Stimulated activated CD4-positive, alpha-beta T cell treated with anti-CD3 and anti-CD28 coated beads, Interleukin-15, amount 100 ng/mL, for 1 hour (primary cell): ENCODE measurements at places on chromosomes 16 and 17.

DNA sequence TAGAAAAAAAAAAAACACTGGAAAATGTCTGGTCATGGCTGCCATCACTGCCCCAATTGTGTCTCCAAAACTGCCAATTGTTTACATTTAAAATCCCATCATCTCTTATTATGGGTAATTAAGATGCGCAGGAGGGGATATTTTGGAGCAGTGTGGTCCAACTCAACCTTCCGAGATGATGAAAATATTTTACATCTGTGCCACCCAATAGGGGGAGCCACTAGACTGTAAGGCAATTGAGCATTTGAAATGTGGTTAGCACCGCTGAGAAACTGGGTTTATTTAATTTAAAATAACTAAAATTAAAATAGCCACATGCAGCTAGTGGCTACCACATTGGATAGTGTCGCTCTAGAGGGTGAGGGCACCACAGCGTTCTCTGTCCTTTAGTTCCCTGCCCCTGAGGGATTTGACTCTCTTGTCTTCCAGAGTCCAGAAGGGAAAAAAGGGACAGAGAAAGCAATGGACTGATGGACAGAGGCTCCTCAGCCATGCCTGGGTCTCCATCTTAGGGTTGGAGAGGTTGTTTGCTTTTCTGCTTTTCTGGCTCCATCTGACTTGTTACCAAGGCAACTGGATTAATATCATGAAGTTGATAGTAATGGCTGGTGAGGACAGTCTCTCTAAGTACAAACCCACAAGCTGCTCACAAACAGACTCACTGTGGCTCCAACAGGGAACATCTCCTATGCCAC lies 3.5 kb downstream of the MPO start:
- no peak for DNase-seq

DNA sequence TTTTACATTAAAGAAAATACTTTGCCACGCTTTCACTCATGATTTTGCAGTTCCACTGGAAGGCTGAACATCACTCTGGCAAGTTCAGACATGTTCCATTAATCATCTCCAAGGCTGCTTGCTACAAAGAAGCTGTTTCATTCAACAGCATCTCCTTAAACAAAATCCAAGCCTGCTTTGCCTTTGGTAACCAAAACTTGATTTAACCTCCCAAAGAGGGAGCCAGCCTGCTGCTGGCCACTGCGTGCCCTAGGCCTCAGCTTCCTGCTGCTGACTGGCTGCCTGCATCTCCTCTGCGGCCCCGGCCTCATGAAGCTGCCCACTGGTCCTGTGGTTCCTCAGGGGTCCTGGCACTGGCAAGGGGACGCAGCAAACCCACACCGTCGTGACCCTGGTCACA lies 31.8 kb downstream of the ANKRD11 start:
- no peak for DNase-seq

GRCh38 chr17:19407601-19408345 lies 3.3 kb upstream of the RNF112 start:
- DNase-seq: no peak

GRCh38 chr16:66510711-66511601 lies 39.0 kb downstream of the TK2 start:
- no peak for DNase-seq

DNA sequence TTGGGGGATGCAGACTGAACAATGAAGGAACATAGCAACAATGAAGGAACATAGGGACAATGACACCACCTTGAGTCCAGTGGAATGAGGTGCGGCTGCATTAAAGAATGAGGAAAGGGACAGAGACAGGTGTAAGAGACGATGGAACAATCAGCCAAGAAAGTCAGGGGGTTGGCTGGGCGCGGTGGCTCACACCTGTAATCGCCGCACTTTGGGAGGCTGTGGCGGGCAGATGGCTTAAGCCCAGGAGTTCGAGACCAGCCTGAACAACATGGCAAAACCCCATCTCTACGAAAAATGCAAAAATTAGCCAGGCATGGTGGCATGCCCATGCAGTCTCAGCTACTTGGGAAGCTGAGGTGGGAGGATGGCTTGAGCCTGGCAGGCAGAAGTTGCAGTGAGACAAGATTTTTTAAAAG lies 13.6 kb upstream of the CBFB start:
- no peak for DNase-seq
